Renal cortical epithelial cell (primary cell): ENCODE measurements at places on chromosomes 11 and 22.

DNA sequence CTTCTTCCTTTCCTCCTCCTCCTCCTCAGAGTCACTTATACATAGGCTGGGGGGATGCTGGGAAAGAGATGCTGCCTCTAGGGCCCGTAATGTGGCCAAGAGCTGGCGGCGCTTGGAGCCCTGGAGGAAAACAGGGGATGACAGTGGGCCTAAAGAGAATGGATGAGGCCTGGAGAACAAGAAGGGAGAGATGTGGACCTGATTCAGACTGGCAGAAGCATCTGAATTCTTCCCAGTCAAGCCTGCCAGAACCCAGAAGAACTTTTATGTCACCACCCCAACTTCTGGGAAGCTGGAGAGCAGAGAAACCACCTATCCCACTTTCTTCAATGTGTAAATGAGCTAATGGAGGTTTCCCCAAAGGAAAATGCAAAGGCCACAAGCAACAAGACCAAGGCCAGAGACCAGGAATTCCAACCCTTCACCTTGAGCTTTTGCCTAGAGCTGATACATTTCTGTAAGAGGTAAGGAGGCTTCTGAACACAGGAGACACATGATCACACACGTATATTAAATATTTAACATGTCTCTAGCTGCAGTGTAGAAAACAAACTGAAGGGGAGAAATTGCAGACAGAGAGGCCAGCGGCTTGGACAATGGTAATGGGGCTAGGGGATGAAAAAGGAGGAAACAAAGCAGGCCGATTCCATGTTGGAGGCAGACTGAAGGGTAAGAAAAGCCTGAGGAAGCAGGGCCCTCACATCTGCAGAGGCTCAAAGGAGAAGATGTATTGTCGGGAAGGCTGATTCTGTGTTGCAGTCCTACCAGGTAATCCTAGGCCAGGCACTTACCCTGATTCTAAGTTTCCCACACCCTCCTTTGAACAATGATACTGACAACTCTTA lies 1.1 kb downstream of the RRP8 start:
- no peak for DNase-seq

DNA sequence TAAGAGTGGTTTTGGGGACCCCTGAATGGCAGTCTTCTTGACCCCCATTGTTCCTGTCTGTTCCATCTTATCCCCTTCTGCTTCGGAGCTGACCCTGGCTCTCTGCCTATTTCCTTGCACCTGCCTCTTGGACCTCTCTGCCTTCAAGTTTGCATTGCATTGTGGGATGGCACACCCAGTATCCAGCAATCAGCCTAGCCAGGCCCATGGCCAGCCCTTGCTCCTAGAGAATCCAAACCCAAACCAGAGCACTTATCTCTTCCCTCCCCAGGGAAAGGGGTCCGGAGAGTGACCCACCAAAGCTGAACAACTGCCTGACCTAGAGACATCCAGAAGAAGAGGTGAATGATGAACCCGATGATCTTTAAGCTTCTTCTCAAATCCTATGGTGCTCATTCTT lies 607.3 kb upstream of the CADM1 start:
- no peak for DNase-seq

GRCh38 chr11:87263979-87264378 lies 226.2 kb downstream of the TMEM135 start:
- no peak for DNase-seq

DNA sequence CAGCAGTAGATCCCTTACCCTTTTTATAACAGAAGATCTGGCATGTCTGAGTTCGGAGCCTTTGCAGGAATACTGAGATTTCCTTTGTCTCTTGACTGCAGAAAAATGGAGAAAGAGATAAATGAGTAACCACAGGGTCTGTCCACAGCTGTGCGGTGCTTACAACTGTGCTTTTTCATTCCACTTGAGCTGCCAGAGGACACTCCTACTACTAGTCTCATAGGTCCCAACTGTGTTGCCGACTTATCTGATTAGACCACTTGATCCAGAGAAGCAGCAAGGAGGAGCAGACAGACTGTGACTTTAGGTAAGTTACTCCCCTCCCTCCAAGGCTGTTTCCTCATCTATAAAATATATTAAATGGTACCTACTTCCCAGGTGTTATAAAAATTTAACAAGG lies 17.5 kb downstream of the FAM227A start:
- peak; percentile 26 for DNase-seq

GRCh38 chr11:67312187-67313021 lies 9.1 kb downstream of the SSH3 start:
- DNase-seq: peak; percentile 33

GRCh38 chr11:117933930-117934329 lies 4.7 kb upstream of the TMPRSS13 start:
- DNase-seq: no peak

DNA sequence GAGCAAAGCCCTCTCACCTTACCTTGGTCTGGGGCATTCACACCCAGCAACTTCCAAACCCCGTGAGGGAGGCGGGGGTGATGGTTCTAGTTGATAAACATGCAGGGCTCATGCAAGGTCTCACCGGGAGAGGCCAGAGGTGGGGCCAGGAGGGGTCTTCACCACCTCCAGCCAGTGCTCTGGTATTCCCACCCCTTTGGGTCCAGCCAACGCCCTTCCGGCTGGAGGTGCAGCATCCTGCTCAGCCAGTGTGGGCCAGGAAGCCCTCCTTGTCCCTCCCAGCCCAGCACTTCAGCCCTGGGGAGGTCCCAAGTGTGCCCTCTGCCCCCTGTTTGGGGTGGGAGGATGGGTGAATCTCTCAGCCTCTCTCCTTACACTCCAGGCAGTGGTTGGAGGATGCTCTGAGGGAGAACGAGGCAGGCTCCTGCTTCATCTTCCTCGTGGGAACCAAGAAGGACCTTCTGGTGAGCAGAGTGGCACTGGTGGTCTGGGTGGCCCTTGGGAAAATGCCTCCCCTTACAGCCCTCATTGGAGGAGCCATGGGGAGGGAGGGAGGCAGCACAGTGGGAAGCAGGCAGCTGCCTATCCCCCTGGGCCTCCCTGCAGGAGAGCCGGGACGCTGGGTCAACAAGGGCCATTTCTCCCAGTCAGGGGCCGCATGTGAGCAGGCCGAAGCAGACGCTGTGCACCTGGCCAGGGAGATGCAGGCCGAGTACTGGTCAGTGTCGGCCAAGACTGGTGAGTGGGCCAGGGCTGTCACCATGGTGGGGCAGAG lies 13.4 kb downstream of the RAB36 start:
- DNase-seq: no peak

- peak; percentile 96 for DNase-seq
Observed at GRCh38 chr11:33723238-33723881, 12.9 kb downstream of the CD59 start.

- no peak for DNase-seq
Observed at GRCh38 chr11:59678118-59678812, 9.4 kb upstream of the PATL1 start.

DNA sequence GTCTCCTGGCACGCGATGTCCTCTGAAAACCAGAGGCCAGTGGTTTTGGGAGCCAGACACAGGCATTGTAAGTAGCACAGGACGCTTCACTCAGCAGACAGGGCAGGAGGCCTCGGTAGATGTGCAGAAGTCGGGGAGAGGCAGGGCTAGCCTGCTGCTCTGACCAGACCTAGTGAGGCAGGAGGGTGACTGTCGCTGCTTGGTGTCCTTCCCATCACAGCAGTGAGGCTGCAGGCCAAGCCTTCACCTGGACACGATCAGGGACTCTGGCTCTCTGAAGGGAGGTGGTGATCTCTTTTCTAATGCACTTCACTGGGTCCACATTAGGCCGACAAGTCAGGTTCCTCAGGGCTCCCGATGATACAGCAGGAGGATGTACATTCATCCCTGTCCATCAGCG lies 583.7 kb downstream of the NTM start:
- no peak for DNase-seq

DNA sequence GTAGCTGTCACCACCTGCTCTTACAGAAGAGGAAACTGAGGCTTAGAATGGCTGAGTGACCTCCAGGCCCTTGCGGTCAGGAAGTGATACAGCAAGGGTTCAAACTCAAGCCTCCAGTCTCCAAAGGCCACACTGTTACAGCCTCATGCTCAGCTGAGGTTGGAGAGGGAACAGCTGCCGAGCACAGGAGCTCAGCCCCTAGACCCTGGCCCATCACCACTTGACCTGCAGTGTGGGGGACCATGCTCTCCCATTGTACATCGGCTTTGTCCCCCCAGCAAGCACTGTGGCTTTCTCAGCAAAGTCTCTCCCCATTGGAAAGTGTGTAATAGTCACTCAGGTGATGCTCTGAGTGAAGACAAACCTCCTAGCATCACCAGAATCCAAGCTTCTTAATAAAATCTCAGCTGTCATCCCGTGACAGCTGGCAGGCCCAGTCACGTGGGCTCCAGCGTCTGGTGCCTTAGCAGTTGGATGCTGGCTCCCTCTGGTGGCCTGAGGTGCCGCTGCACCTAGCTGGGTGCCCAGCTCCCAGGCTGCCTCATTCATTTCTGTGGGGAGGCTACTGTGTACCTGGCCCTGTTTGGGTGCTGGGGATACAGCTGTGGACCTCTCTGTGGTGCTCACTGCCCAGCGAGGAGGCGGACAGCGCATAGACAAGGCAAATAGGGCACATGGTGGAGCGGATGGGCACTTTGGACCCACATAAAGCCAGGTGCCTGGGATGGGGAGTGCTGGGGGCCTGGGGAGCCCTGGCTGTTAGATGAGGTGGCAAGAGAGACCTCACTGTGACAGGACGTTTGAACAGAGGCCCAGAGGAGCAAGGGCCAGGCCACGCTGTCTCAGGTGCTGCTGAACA lies 19.1 kb upstream of the MYRF start:
- DNase-seq: peak; percentile 62

- DNase-seq: no peak
Observed at GRCh38 chr11:16153951-16154350, 202.4 kb downstream of the SOX6 start.

DNA sequence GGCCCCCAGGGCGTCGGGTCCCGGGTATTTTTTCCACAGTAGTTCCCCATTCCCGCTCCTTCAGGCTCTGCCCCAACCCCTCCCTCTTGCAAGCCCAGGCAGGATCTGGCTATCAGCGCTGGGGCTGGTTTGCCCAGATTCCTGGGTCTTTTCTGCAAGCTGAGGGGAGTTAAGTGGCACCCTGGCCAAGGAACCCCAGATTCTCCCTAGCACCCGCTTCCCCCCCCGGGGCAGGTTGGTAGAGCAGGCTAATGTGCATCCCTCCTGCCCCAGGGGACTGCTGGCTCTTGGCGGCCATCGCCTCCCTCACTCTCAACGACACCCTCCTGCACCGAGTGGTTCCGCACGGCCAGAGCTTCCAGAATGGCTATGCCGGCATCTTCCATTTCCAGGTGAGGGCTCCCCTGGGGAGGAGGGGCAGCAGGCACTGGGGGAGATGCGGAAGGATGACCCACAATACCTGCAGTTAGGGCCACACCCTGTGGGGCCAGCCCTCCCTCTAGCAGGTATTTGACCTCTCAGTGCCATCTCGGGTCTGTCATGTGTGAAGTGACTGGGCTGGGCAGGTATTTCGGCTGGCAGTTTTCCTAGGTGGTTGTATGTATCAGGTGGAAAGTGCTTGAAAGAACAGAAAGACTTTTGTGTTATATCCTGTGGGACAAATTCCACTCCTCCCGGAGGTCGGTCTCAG lies 1.6 kb downstream of the CAPN1 start:
- DNase-seq: peak; percentile 45

- DNase-seq: no peak
Observed at GRCh38 chr11:77557553-77557952, 32.2 kb upstream of the AQP11 start.

DNA sequence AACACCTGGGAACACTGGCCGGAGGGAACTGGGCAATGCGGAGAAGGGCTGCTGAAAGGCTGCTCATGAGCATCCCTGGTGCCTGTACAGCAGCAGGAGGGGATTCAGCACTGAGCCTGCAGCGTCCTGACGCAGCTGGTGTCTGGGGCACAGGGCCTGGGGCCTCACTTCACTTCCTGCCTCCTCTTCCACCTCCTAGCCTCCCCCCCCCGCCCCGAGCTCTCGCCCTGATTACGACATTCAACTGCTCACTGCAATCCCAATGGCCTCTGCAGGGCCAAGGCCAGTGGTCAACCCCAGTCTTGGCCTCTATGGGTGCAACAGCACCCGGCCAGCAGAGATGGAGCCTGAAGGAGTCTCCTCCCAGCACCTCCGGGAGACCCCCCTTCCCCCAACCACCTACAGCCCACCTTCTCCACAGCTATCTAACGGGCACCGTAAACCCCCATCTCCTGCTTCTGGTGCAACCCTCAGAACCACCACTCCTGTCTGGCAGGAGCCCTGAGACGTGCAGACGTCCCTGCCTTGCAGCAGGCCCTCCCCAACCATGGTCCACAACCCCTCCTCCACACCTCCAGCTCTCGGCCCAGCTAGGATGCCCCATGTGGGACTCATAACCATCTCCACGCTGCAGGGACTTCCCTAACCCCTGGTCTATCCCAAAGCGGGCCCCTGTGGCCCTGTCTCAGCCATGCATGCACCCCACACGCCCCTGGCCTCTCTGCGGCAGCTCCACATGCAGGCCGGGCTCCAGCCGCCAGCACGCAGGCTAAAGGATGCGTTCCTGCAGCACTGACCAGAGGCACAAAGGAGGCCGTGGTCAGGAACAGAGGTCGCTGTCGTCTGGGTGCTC lies 38.2 kb downstream of the BRD1 start:
- no peak for DNase-seq

DNA sequence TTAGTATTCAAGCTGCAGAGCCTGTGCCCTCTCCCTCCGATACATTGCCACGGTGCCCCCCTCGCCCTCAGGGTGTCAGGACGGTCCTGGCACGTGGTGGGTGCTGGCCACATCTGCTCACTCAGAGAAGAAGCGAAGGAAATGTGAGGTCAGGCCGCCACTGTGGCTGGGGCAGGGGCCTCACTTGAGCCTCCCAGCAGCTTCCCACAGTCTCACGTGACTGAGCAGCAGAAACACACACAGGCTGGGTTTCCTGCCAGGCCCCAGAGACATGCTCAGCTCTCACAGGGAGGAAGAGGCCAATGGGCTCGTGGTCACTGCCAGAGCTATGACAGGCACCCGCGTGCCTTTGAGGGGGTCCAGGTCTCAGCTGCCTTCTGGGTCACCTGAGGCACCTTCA lies 37.9 kb upstream of the PRR5 start:
- peak; percentile 41 for DNase-seq
